ENCODE measurements at places on chromosomes 12 and 14. TPM values are rescaled to one million over a fixed set of nuclear protein-coding genes. Genes with fewer than 3 reads are reported as not detected.
A peak's percentile ranks its signal among the peaks of the same experiment; 100 is the strongest.

GRCh38 chr14:53517270-53517960 lies 364.3 kb upstream of the DDHD1 start:
- H3K27me3 ChIP-seq: no peaks in the 10 kb centered on the region
- DNase-seq: no peak
- H3K4me3 ChIP-seq: no peak overlapping the region

- peak overlapping the region; percentile 31 for H3K4me3 ChIP-seq
- no peaks in the 10 kb centered on the region for H3K36me3 ChIP-seq
- H3K27ac ChIP-seq: no peak overlapping the region
- no peaks in the 10 kb centered on the region for H3K27me3 ChIP-seq
Measured at GRCh38 chr12:49345825-49346658, 646 bp upstream of the DNAJC22 start.

DNA sequence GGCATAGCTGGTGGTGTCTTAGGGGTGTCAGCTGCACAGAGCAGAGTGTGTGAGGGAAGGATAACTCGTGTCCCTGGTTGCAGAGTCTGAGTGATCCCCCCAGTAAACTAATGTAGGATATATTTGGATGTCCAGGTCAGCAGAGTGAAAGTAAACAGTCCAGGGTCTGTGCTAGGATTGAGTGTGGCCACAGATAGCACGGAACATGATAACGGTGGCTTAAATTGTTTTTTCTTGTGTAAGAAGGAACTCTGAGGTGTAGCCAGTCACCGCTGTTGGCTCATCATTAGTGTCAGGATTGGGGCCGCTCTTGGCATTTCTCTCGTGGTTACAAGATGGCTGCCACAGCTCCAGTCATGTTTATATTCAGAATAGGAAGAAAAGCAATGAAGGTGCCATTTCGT lies 97.3 kb downstream of the DERA start:
- no peak for DNase-seq
- no peaks in the 10 kb centered on the region for H3K27me3 ChIP-seq
- H3K36me3 ChIP-seq: no peaks in the 10 kb centered on the region
- no peak overlapping the region for H3K4me3 ChIP-seq
- no peaks in the 10 kb centered on the region for H3K4me1 ChIP-seq

- H3K4me1 ChIP-seq: no peaks in the 10 kb centered on the region
- no peaks in the 10 kb centered on the region for H3K27me3 ChIP-seq
- H3K4me3 ChIP-seq: no peak overlapping the region
- no peak for DNase-seq
- H3K27ac ChIP-seq: no peak overlapping the region
- H3K36me3 ChIP-seq: no peaks in the 10 kb centered on the region
Measured at GRCh38 chr14:101098177-101098576, 194.7 kb upstream of the RTL1 start.

DNA sequence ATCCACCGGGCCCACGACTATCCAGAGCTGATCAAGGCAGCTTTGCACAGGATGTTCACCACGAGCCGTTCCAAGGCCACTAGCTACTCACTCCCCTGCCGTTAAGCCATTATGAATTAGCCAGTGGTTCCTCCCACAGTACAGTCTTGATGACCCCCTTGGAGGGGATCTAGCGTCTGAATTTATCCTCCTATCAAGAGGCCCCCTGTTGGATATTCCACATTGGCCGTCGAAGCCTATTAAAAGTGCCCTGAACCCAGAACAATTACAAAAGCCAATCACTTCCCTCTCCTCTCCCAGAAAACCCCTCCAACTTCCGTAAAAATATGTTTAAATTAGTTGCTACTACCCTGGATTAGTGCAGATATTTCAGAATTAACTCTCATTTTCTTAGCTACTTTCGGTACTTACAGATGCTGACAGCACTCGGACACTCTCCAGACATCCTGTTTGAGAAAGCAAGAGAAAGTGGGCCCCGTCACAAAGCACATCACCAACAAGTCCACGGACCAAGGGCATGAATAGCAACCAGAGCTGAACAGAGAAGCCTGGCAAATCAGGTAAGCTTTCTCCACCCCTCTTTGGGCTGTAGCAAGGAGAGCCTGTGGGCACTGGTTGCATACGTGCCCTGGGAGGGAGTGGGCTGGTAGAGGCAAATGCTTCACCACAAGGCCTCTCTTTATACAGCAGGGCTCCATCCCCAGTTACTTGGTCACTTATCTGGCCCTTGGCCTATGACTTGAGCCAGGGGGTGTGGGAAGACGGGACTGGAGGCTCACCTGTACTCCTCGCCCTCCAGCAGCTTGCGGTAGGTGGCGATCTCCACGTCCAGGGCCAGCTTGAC lies 5.3 kb downstream of the KRT3 start:
- no peak for DNase-seq
- H3K27me3 ChIP-seq: no peaks in the 10 kb centered on the region
- no peaks in the 10 kb centered on the region for H3K36me3 ChIP-seq
- H3K4me3 ChIP-seq: no peak overlapping the region

DNA sequence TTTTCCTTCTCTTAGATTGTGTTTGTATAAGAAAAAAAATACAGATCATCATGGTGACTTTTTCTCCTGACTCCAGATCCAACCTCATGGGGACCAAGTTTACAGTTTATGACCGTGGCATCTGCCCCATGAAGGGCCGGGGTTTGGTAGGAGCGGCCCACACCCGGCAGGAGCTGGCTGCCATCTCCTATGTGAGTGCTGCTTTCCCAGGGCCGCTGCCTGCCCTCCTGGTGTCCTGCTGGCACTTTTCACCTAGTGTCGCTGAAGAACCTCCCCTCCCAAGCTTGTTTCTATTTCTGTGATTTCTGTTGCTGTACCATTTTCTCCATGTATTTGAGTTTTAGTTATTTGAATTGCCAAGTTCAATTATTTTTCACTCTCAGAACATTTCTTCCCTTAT lies 24.8 kb upstream of the TEAD4 start:
- H3K4me3 ChIP-seq: no peak overlapping the region
- DNase-seq: no peak
- no peaks in the 10 kb centered on the region for H3K4me1 ChIP-seq

MANSC1 gene
- total RNA-seq: 8.6 TPM

KRT6C gene
- total RNA-seq: not detected

OTX2 gene
- not detected for total RNA-seq

HOXC4 gene
- total RNA-seq: not detected

GUCY2C gene
- total RNA-seq: not detected

MYF6 gene
- not detected for total RNA-seq

Measured in right lobe of liver (tissue), 6 donors.